ENCODE measurements at places on chromosomes 7 and 10.
A peak's percentile ranks its signal among the peaks of the same experiment; 100 is the strongest.

DNA sequence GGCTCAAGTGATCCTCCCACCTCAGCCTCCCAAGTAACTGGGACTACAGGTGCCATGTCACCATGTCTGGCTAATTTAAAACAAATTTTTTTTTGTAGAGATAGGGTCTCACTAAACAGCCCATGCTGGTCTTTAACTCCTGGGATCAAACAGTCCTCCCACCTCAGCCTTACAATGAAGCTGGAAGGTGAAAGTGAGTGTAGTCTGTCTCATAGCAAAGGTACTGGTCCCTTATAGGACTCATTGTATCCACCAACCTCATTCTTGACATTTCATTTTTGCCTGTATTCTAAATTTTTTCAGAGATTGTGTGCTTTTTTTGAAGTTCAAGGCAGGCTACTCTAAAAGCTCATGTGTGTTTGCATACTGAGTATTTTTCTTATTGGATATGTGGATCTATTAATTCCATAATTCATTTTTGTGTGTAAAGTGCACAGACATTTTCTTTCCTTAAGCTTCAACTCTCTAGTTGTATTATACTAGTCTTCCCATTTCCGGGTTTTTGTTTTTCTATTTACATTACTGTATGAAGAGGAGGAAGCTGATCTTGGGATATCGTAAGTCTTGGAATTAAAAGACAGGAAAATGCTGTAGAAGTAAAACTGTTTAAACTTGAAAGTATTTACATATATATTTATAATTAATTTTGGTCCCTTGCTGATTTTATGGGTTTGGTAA lies 13.3 kb downstream of the KMT2E start:
- no peaks in the 10 kb centered on the region for H3K36me3 ChIP-seq
- DNase-seq: no peak
- no peak overlapping the region for H3K4me3 ChIP-seq
- no peaks in the 10 kb centered on the region for H3K27me3 ChIP-seq
- no peak overlapping the region for H3K27ac ChIP-seq

- no peaks in the 10 kb centered on the region for H3K4me1 ChIP-seq
- H3K27me3 ChIP-seq: no peaks in the 10 kb centered on the region
- DNase-seq: no peak
- H3K4me3 ChIP-seq: no peak overlapping the region
Observed at GRCh38 chr7:140285938-140286337, 109.2 kb upstream of the KDM7A start.

DNA sequence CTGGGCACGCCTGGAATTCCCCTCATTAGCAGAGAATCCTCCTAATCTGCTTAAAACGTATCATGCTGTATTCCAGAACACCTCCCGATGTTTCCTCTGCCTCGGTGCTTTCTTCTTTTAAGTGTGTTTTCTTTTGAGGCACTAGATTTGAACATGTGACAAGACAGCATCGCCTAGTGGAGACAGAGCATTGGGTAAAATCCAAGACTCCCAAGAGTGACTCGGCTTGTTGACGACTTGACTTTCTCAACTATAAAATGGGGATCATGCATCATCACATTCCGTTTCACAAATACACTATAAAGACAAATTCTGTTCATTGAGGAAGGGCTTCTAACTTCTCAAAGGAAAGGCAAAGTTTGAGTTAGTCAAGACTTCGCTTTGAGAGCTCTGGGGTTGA lies 105.6 kb upstream of the RNF32 start:
- DNase-seq: no peak
- no peak overlapping the region for H3K27ac ChIP-seq
- peaks cover 16% of the 10 kb centered on the region for H3K27me3 ChIP-seq
- no peaks in the 10 kb centered on the region for H3K4me1 ChIP-seq
- no peaks in the 10 kb centered on the region for H3K36me3 ChIP-seq
- H3K4me3 ChIP-seq: no peak overlapping the region

DNA sequence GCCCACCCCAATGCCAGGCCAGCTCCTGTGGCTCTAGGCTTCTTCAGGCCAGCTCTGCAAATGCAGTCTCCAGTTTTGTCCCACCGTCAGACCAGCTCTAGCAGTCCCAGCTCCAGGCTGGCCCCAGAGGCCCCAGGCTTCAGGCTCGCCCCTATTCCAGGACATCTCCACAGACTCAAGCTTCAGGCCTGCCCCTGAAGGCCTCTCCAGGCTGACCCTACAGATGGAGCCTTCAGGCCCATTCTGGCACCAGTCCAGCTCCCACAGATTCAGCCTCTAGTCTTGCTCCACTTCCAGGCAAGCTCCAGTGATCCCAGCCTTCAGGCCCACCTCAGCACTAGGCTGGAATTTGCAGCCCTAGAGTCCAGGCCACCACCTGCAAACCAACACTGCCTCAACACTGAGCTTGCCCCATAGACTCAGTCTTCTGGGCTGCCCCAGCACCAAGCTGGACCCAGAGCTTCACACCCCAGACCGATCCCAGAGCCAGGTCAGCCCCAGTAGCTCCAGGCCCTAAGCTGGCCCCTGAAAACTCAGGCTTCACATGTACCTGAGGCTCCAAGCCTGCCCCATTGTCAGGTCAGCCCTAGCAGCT lies 170.2 kb downstream of the ITGB1 start:
- H3K27ac ChIP-seq: no peak overlapping the region
- H3K4me3 ChIP-seq: no peak overlapping the region
- H3K4me1 ChIP-seq: no peaks in the 10 kb centered on the region
- H3K27me3 ChIP-seq: no peaks in the 10 kb centered on the region
- no peak for DNase-seq

- no peaks in the 10 kb centered on the region for H3K4me1 ChIP-seq
- H3K4me3 ChIP-seq: no peak overlapping the region
- DNase-seq: no peak
- no peaks in the 10 kb centered on the region for H3K27me3 ChIP-seq
Observed at GRCh38 chr7:2260820-2261219, 18.8 kb downstream of the NUDT1 start.

- peaks cover 18% of the 10 kb centered on the region for H3K4me1 ChIP-seq
- H3K4me3 ChIP-seq: no peak overlapping the region
- H3K36me3 ChIP-seq: no peaks in the 10 kb centered on the region
Observed at GRCh38 chr7:124088590-124088989, 55.7 kb upstream of the TMEM229A start.

GRCh38 chr7:156650042-156650441 lies 9.5 kb downstream of the RNF32 start:
- no peak for DNase-seq
- no peaks in the 10 kb centered on the region for H3K4me1 ChIP-seq
- no peaks in the 10 kb centered on the region for H3K36me3 ChIP-seq

GRCh38 chr7:27156508-27156898 lies at the start of gene HOXA7:
Gene HOXA7 (minus strand): TSS chr7:27156675. CDS start chr7:27156545, 130 bp downstream.
- peaks cover 48% of the 10 kb centered on the region for H3K4me1 ChIP-seq
- no peaks in the 10 kb centered on the region for H3K36me3 ChIP-seq
- H3K27me3 ChIP-seq: peaks cover 100% of the 10 kb centered on the region

- DNase-seq: no peak
- H3K36me3 ChIP-seq: no peaks in the 10 kb centered on the region
- H3K4me1 ChIP-seq: no peaks in the 10 kb centered on the region
- no peak overlapping the region for H3K27ac ChIP-seq
- H3K27me3 ChIP-seq: no peaks in the 10 kb centered on the region
Observed at GRCh38 chr7:20352573-20353306, 22.0 kb downstream of the ITGB8 start.

DNA sequence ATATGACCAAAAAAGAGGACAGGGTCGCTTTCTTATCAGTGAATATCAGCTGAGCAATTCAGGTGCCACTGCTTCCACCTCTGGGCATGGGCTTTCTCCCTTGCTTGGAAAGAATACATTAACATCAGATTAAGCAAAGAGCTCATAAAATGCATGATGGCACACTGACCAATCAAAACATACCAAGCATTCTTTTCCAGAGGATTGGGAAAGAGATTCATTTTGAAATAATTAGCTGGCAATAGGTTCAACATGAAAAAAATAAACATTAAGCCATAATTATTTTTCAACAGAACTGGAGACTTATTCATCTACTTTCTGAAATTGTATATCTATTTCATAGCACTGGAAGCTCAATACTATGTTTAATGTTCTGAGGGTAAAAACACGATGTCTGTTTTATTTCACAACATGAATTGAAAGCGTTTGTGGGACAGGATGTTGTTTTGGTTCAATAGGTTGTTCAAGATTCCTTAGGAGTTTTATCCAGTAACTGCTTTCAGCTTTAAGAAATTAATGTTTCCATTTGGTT lies 53.2 kb downstream of the TFAM start:
- no peak overlapping the region for H3K4me3 ChIP-seq
- H3K4me1 ChIP-seq: peaks cover 7% of the 10 kb centered on the region
- DNase-seq: no peak

DNA sequence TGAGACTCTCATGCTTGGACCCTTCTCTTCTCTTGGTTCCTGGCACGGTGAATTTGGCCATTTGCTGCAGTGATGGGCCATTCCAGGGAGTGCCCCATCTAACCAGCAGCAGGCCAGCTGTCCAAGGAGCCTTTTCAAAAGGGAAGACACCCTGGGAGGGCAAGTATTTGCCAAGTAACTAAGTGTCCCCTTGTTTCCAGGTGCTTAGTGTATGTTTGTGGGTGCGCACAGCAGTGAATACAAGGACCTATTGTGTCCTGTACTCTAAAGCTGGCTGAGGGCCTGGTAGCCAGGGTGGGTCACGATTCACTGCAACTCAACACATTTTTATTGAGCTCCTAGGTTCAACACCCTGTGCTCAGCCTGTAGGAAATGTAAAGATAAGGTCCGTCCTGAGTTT lies 348.8 kb downstream of the RNLS start:
- peak overlapping the region; percentile 77 for H3K27ac ChIP-seq
- H3K36me3 ChIP-seq: no peaks in the 10 kb centered on the region
- no peaks in the 10 kb centered on the region for H3K27me3 ChIP-seq
- no peak for DNase-seq
- no peak overlapping the region for H3K4me3 ChIP-seq
- H3K4me1 ChIP-seq: peaks cover 65% of the 10 kb centered on the region

GRCh38 chr10:86019141-86019540 lies 347.5 kb downstream of the GRID1 start:
- DNase-seq: no peak
- H3K27me3 ChIP-seq: no peaks in the 10 kb centered on the region

GRCh38 chr10:70118196-70118595 lies 14.4 kb downstream of the AIFM2 start:
- H3K36me3 ChIP-seq: peaks cover 74% of the 10 kb centered on the region
- no peak overlapping the region for H3K27ac ChIP-seq
- H3K4me3 ChIP-seq: no peak overlapping the region
- DNase-seq: no peak

DNA sequence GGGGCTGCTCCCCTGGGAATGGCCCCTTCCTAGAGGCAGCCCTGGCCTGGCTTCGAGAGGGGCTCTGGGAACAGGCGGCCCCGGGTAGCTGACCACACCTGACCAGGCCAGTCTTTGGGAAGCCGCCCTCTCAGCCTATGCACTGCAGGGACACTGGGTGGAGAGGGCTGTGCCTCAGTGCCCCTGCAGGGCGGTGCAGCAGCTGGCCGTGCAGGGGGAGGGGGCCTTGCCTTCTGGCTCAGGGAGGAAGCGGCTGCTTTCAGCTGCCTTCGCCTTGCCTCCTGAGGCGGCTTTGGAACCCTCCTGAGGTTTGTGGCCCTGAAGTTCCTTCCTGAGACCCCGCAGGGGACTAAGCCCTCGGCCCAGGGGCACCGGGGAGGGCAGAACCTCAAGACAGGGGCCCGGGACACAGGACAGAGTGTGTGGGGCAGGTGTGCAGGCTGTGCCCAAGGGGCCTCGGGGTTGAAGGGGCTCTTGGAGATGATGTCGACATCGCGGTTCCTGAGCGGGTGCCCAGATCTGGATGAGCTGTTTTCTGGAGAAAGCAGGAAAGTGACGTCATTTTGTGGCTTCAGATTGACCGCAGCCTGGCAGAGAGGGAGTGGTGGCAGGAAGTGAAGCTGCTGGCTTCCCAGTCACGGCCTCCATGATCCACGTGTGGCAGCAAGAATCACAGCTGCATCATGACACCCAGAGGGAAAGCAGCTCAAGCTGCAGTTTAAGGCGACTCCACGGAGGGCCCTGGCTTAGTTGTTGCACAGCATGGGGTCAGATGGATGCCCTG lies 17.7 kb downstream of the ADAM8 start:
- H3K27ac ChIP-seq: peak overlapping the region; percentile 64
- no peak overlapping the region for H3K4me3 ChIP-seq
- peaks cover 42% of the 10 kb centered on the region for H3K4me1 ChIP-seq
- H3K36me3 ChIP-seq: no peaks in the 10 kb centered on the region
- peak; percentile 72 for DNase-seq

- peaks cover 23% of the 10 kb centered on the region for H3K4me1 ChIP-seq
- H3K36me3 ChIP-seq: peaks cover 14% of the 10 kb centered on the region
- no peak overlapping the region for H3K4me3 ChIP-seq
- peak overlapping the region; percentile 85 for H3K27ac ChIP-seq
Observed at GRCh38 chr7:1121886-1122831, 34.2 kb downstream of the GPER1 start.

- no peak for DNase-seq
- no peaks in the 10 kb centered on the region for H3K36me3 ChIP-seq
- H3K27me3 ChIP-seq: peaks cover 71% of the 10 kb centered on the region
- H3K4me3 ChIP-seq: no peak overlapping the region
- H3K4me1 ChIP-seq: no peaks in the 10 kb centered on the region
Observed at GRCh38 chr10:128180843-128181242, 54.6 kb upstream of the MKI67 start.

DNA sequence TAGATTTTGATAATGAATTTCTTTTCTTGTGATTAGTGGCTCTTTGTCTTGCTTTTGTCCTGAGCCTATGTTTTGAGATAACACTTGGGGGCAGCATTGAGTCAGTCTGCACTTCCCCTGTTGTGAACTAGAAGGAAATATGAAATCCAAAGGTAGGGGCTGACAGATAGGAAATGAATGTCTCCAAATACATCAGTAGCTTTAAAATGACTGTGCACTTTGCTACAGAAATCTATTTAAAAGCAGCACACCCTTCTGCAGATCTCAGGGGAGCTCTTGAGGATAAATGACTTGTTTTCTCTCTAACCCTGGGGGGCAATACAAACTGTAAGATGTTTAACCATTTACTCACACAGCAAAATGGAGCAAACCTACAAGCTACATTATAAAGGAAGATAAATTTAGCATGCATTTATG lies 176.0 kb upstream of the MYO3A start:
- no peaks in the 10 kb centered on the region for H3K36me3 ChIP-seq
- H3K4me3 ChIP-seq: no peak overlapping the region
- H3K27ac ChIP-seq: no peak overlapping the region
- H3K27me3 ChIP-seq: no peaks in the 10 kb centered on the region
- no peak for DNase-seq
- no peaks in the 10 kb centered on the region for H3K4me1 ChIP-seq

GRCh38 chr7:16592395-16592794 lies 53.2 kb downstream of the ANKMY2 start:
- peaks cover 6% of the 10 kb centered on the region for H3K36me3 ChIP-seq
- H3K27me3 ChIP-seq: no peaks in the 10 kb centered on the region
- DNase-seq: no peak
- no peak overlapping the region for H3K4me3 ChIP-seq
- peaks cover 16% of the 10 kb centered on the region for H3K4me1 ChIP-seq

DNA sequence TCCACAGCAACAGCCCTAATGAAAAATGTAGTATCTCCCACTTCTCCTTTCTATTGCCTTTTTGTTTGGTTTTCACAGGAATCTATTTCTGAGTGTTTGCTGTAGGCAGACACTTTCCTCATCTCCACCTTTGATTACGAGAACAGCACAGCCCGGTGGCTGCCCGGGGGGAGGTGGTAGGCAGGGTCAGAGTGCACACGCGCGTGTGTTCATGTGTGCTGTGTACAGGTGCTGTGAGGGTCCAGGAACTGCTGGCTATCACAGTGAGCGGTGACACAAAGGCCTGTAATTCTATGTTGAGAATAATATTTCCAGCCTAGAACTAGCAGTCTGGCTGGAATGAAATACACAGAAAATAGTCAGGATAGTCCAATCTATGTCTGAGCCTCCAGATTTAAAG lies 212.8 kb downstream of the ADARB2 start:
- DNase-seq: no peak
- no peaks in the 10 kb centered on the region for H3K36me3 ChIP-seq
- no peak overlapping the region for H3K27ac ChIP-seq
- H3K4me3 ChIP-seq: no peak overlapping the region
